ENCODE measurements at places on chromosomes 2 and 18.

GRCh38 chr2:76169276-76170008, 458.7 kb upstream of the GCFC2 start:
- DNase-seq = no peak

DNA sequence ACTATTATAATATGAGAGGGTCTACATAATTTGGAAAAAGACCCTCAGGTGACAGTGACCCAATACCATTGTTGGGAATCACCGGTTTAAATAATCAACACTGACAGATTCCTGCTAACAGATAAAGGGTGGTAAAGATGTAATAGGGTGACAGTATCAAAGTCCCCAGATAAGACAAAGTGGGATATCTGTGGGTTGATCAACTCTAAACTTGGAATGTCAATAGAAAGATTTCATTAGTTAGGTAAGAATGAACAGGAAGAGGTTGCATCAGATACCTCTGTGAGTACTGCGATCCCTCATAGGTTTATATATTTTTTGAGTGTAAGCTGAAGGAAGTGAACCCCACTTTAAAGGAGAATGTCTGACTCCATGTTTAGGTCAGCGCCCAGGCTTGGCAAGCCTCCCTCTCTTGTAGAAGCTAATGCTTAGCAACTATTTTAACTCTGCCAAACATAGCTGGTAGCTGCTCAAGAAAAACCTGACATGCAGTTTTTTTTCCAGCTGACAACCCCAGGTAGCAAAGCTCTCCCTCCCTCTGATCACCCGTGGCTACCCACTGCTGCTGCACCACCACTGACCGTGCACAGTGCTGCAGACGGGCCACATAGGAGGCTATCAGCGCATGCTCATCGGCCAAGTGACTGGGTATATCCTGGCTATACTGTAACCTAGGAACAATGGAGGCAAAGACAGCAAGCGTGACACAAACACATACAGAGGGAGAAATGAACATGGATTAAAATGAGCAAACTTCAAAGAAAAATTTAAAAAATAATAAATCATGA, 113.3 kb upstream of the DNMT3A start:
- no peak for DNase-seq

- DNase-seq = no peak
Measured at GRCh38 chr18:58943896-58944295, 79.2 kb downstream of the ZNF532 start.

DNA sequence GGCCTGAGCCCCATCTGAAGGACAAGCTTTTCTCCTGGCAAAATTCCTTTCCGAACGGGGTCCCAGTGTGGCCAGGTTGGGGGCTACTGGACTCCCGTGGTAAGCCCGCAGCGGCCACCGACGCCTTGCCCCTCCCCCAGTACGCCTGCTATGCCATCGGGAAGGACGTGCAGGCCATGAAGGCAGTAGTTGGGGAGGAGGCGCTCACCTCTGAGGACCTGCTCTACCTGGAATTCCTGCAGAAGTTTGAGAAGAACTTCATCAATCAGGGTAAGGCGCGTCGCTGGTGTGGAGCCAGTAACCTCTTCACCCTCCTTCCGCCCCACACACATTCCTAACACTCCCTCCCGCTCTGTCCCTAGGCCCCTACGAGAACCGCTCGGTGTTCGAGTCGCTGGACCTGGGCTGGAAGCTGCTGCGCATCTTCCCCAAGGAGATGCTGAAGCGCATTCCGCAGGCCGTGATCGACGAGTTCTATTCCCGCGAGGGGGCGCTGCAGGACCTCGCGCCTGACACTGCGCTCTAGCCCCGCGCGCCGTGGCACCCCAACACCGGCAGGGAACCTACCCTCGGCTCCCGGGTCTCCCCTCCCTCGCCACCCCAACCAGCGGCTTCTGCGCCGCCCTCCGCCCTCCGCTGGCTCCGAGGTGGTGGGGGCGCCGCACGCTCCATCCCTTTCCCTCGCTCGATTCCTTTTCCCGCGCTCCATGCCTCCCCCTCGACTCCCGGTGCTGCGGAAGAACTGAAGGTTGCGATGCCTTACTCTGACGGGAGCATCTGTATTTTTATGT, 13.6 kb upstream of the ANKRD53 start:
- peak; percentile 62 for DNase-seq

DNA sequence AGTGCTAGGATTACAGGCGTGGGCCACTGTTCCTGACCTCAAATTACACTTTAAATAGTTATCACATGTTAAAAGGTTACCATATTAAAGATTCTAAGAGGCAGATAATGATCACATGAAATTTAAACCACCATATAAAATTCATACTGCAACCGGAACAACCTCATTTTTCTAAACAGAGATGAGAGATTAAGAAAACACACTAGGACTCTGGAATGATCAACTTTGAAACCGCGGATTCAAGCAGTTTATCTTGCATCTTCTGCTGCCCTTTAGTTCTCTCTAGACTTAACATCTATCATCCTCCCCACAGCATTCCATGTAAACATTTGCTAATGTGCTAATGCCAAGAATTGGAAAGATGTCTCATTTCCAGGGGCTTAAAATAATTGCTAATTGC, 115.8 kb downstream of the PIGN start:
- no peak for DNase-seq

- no peak for DNase-seq
Measured at GRCh38 chr2:179900655-179901054, 39.2 kb upstream of the ZNF385B start.

DNA sequence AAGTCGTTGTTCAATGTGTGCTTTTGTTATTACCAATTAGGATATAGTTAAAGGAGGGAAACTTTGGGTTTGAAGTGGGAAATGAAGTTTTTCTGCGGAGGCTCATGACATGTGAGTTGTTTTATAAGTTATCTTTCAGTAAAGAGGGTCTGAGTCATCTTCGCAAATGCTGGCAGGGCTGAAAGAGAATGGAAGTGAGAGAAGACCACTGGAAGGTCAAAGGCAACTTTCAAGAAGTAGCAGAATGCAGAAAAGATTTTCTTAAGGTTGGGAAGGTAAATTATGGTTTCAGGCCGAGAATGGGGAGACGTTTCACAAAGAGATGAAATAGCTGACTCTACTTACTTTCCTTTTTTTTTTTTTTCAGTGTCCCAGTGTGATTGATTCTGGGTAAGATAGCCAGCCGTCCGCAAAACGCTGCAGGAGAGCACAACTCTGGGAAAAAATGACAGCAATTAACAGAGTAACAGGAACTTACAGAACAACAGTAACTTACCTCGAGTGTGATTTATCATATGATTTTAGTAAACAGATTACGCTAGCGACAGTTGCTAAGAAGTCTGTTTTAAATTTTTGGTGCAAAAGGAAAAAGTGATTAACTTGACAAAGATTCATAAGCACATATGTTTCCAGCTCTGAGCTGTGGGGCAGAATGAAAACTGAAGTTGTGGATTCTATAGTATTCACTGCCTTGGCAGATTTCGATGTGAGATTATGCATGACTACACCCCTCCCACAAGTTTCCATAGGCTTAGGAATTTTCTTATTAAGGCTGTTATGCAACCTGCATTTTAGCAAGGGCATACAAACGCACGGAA, 46.8 kb upstream of the ACTR3 start:
- DNase-seq = no peak

DNA sequence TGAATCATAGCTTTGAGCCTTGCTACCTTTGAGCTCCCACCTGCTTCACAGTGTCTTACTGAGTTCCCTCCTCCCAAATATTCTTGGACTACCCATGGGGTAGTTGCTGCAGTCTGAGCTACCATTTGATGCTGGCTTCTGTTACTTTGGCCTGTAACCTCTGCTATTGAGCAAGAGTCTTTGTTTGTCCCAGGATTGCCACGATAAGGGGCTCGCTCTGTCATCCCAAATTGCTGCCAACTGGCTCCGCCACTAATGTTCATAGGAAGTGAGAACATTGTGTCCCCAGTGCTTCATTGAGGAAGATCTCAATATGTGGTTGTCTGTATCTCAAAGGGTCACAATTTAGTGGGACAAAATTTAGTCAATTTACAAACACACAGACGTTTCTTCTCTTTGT, 103.8 kb downstream of the TRIM43 start:
- no peak for DNase-seq

- no peak for DNase-seq
Measured at GRCh38 chr2:180978903-180979748, 1.3 kb upstream of the UBE2E3 start.

- no peak for DNase-seq
Measured at GRCh38 chr2:179764710-179765109, 96.7 kb downstream of the ZNF385B start.

DNA sequence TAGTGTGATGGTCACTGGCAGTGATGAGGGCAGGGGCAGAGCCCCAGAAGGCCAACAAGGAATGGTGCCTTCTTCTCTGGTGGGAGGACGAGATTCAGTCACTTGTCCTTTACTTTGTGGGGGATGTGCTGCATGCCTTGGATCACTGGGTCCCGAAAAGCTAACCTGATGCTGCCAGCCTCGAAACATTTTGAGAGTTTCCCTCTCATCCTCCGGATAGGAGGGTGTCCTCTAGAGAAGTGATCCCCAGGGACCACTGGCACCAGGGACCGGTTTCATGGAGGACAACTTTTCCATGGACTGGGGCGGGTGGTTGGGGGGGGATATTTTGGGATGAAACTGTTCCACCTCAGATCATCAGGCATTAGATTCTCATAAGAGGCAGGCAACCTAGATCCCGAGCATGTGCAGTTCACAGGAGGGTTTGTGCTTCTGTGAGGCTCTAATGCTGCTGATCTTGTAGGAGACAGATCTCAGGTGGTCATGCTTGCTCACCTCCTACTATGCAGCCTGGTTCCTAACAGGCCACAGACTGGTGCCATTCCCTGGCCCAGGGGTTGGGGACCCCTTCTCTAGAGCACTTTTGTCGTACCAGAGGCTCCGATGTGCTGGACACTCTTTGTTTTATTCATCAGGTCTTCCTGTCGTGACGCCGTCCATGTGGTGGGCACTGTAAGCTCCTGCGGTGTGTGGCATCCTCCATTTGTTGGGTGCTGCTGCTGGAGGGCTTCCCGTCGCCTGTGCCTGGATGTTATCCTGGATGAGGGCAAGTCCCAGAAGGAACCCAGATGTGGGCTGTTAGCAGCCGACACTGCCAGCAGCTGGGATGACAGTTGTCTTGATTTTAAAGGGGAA, 68.5 kb upstream of the HDAC4 start:
- DNase-seq = no peak
